ENCODE measurements at places on chromosomes 2 and 18.

DNA sequence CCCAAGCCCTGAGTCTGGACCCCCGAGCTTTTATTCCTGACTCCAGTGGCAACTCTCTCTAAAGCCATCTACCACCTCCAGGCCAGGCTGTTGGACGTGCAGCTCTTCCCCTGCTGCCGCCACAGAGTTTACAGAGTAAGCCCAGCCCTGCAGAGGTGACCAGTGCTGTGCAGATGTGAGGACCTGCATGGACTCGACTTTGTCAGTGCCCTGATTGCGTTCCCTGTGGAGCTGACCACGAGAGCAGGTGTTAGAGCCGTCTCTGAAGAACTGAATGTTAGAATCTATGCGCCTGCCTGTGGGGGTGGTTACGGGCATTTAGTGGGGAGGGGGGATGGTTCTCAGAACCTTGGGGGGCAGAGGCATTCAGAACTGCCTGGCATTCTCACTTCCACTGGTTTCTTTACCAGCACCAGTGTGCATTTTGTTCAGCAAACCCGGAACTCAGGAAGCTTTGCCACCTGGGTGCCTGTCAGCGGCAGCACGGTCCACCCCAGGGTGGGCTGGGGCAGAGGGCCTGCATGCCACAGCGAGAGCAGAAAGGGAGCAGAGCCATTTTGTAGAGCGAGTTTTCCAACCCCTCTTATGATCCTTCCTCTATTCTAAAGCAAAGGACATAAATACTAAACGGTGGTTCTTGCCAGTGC, 137.9 kb downstream of the KLHL29 start:
- DNase-seq = no peak

DNA sequence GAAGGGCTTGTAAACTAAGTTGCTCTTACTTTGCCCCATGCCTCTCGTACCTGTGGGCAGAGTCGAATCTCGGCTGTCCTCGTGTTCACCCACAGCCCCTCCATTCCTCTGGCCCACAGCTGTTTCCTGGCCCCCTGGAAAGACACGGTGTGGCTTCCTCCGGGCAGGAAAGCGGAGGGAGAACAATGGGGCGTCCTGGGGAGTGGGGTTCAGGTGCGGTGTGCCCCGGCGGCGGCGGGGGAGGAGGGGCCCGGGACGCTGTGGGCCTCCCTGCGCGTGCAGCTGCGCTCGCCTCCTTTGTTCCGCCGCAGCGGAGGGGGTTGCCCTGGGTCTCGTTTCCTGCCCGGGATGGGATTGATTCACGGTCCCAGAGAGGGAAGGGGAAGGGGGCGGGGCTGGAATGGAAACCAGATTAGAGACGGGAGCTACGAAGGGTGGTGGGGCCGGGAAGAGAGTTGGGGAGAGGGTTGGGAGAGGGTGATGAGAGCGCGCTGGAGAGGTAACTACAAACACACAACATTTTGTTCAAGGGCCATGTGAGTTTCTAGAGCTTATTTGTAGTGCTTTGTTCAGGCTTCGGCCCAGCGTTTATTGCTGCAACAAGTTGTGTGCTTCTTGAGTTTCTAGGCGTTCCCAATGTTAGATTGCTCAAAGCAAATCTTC, 796 bp downstream of the MYO1B start:
- DNase-seq = no peak

DNA sequence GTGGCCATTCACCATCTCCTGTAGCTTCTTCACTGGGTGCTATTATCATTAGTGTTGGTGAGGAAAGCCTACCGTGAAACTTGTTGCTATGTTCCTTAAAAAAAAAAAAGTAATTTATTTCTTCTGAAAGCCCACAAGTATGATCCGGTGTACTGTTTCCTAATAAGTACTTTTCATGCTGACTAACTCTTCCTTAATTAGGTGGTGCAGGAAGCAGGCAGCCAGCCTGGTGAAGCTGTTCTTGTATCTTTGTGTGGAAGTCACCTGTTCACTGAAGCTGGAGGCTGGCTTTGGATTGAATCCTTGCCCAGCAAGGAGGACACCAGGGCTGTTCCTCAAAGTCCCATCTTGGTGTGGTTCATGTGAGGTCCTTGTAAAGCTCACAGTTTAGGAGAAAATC, 321.7 kb upstream of the THSD7B start:
- DNase-seq = no peak

DNA sequence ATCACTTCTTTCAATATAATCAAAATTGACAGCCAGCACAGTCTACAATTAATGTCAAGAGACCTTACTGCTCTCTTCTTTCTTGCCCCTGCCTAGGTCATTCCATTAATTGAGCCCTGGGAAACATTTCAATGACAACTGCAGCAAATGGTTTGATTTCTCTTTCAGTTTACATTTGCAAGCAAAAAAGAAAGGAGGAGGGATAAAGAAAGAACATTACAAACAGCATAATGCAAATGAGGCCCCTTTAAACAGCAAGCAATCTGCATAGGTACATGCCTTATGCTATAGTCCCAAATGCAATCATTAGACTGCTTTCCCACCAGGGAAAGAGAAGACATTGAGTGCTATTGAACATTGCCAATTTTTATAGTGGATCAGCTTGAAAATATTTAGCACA, 655.0 kb upstream of the CDH2 start:
- no peak for DNase-seq

- no peak for DNase-seq
Measured at GRCh38 chr18:39489431-39489830, 1923.8 kb upstream of the CELF4 start.

DNA sequence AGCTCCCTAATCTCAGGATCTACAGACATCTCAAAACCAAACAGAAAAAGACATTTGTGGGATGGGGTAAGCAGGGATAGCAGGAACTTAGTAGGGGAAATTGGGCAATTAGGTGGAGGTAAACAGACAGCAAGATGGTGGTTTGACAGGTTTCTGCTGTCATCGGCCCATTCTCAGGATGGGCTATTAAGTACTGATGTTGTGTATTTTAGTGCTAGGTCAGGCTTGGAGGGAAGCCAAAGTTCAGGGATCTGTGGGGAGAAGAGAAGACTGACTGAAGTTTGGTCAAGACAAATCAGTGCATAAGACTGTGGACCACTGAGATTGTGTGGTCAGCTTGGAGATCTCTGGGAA, 96.8 kb upstream of the THUMPD2 start:
- DNase-seq = no peak

DNA sequence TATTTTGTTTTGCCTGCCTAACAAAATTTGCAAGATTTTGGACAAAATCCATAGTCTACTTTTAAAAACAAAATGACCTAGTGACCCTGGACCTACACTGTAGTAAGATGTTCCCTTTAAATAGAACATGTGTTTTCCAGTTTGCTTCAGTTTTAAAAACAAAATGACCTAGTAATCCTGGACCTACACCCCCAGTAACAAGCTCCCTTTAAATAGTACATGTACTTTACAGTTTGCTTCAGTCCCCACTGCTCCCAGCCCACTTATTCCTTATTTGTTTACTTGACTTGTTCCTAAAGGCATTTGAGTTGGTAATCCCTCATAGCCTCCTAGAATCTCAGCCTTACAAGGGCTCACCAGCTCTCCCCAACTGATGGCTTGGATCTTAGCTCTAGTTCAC, 34.5 kb upstream of the HTR2B start:
- no peak for DNase-seq

- DNase-seq = no peak
Measured at GRCh38 chr2:97889156-97889555, 106.6 kb downstream of the TMEM131 start.

DNA sequence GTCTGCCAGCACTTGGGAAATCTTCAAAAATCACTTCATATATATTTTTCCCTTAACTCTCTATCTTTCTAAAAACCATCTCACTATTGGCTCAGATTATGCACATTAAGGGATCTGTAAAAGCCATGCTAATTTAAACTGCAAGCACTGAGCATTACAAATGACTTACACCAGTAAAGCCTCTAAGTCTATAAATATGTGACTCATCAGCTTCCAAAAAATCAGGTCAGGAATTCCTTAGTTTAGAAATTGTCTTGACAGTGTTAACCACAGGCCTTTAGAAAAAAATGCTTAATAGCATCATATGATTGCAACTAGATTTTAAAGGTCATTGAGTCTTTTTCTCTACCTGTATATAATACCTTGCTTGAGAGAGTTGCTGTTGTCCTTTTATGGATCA, 1113.6 kb upstream of the PIK3C3 start:
- no peak for DNase-seq

GRCh38 chr2:170155022-170155722, 22.8 kb upstream of the MYO3B start:
- DNase-seq = no peak

DNA sequence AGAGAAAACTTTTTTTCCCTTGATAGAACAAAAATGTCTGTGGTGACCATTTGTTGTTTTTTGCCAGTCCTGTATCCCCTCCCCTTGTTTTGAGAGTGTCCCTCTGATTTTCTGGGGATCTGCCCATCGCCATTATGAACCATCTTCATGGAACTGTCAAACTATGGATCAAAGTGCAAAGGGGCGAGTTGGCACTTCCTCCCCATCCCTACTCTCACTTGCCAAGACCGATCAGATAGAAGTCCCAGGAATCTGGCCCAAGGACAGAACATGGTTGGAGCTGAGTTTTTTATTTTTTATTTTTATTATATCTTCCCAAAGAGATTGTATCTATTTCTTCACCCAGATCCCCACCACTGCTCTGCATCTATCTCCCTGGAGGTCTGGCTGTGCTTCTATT, 221.4 kb downstream of the IKZF2 start:
- DNase-seq = no peak

GRCh38 chr2:42028571-42029148, 19.2 kb upstream of the PKDCC start:
- no peak for DNase-seq

DNA sequence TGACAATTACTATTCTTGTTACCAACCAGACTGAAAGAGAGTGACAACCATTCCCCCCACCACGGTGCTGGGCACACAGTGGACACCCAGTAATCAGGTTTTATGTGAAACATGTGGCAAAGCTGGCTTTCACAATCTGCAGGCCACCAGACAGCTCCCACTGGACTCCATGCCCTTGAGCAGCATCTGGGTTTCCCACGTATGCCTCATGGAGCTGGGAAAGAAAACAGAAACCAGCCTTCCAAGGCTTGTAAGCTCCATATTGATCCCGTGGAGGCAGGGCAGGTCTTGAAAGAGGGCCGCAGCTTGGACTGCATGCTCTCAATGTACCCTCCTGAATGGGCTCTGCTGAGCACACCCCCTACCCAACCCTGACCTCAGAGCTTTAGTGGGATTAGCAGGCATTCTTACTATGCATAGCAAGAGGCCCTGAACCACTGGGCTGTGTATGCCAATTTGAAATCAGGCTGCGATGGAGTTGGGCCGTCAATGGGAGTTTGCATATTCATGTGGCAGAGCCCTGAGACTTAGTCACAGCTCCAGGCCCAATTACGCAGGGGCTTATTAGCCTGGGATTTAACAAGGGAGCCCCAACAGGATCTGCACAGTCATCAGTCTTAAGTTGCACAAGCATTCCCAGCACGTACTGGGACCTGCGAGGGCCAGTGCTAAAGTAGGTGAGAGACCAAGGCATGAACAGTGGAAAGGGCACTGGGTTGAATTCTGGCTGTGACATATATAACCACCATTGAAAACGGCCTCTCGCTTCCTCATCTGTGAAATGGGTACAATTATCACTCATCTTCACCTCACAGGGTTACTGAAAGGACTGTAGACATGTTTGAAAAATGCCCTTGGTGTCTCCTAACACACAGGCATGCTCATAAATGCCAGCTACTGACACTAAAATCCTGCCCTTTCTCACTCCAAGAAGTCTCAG, 10.5 kb downstream of the C1QL2 start:
- DNase-seq = no peak

DNA sequence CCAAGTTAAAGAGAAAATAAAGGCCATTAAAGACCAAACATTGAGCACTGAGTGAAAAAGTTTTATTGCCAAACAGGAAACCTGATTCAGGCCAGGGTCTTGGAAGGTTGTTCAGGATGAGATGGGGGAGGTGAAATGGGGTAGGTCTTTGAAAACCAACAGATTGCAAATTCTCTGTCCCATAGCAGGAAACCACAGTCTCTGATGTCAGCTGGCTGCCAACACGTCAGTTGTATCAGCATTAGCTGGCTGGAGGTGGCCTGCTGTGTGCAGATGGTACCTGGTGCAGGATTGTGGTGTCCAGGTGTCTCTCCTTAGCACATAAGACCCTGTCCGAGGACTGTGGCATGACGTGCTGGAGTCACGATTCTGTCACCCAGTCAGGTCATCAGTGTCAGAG, 106.3 kb downstream of the MSH2 start:
- no peak for DNase-seq

- DNase-seq = no peak
Measured at GRCh38 chr18:44852818-44853217, 172.1 kb downstream of the SETBP1 start.

- DNase-seq = no peak
Measured at GRCh38 chr18:42230636-42231035, 275.6 kb downstream of the PIK3C3 start.

DNA sequence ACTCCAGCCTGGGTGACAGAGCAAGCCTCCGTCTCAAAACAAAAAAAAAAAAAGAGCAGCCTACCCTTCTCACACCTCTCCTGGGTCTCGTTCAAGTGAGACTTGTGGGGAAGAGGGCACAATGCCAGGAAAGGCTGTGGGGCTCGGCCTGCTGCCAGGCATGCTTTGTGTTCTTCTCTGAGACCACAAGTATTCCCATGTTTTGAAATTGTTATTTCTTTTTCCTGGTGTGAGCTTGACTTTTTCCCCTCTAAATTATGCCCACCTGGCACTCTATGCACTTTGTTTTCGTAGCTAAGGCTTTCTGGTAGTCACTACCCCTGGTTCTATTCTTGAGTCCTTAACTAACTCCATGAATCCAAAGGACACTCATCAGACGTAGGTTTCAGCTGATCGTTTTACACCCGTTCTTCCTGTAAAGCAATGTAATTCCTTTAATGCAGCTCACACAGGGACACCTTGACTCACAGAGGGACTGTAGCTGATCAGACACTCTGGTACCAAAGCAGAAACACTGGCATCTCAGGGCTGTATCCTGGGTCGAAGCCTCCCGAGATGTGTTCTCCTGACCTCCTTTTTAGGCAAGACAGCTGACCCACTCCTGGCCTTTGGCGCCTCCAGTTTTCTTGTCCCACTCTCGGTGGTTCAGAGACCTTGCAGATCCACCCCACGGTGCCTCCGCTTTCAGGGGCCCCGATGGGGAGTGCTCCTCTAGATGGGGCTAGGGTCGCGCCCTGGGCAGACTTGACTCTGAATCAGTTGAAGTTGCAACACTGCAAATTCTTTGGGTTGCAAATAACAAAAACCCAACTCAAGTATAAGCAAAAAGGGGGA, 193.3 kb upstream of the AGAP1 start:
- no peak for DNase-seq
